Pons (tissue), 1 donor: ENCODE measurements at places on chromosomes 6 and 20.

- no peak for DNase-seq
These were observed 83.3 kb downstream of the DCDC2 start for GRCh38 chr6:24274441-24275083.

GRCh38 chr6:141540207-141540606, 592.5 kb upstream of the GJE1 start:
- DNase-seq, result no peak

GRCh38 chr6:75283907-75284631, 523 bp downstream of the TMEM30A start:
- DNase-seq, result no peak

DNA sequence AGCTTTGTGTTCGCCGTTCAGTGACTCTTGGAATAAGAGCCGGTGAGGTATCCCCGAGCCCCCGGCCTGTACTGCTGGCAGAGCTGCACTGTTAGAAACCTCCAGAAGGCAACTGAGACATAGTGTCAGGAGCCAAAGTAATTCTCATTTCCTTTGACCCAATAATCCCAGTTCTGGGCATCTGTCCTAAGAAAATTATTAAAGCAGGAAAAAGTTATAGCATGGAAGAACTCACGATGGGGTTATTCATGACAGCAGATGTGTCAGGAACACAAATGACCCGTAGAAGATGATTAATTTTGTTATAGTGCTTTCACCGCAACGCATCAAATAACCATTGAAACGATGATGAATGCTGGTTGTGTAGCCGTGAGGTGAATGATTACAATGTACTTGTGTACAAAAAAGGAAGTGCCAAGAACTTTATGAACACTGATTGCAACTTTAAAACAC, 20.3 kb downstream of the CYP21A2 start:
- DNase-seq, result no peak

DNA sequence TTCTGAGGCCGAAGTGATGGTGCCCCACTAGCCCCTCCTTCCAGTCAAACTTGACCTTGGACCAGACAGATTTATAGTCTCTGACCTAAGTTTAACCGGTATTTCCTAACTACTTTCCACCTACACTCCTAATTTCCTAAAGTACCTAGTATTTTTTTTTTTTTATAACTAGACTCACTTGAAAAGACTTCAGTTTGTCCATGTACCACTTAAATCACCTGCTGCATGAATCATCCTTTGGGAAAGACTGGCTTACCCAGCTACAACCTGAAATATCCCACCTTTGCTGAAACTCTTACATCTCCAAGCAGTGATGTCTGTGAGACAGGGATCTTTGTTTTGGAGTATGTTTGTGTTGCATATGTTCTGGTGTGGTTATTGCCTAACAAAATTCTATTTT, 71.1 kb downstream of the ZDHHC14 start:
- no peak for DNase-seq

DNA sequence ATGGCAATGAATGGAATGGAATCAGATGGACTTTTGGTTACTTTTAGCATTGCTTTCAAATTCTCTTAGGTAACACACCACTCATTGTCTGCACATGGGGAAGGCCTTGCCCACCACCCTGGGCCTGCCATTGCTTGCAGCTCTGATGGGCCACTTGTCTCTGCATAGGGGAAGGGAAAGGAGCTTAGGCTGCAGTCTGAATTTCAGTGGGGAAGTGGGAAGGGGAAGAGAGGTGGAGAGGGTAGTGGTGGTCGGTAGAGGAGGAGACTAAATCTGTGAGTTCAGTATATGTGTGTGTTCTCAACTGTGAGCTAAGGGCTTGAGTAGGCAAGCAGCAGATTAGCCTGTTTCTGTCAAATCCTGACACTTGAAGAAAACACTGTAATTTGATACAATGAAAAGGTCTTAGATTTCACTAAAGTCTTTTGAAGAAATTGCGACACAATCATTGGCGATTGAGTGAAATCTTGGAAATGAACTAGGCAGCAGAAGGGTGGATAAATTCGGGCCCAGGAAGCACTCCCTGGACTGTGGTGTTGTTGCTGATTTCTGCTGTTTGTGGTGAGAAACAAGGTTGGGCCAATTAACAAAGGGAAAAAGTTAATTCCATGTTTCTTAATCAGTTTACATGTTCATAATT, 80.6 kb downstream of the OTOR start:
- no peak for DNase-seq

DNA sequence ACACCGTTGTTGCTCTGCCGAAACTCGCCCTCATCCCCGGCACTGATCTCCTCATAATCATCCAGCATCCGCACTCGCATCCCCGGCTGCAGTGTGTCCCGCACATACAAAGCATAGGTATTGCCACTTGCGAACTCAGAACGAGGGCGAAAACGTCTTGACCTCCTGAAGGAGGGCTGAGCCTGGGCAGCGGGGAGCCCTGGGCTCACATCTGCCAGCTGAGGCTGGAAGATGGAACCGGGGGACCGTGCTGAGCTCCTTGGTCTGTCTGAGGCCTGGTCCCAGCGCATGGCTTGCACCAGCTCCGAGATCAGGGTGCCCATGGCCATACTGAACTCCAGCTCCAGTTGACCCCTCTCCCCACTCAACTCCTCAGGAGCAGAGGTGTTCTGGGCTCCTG, 2.7 kb downstream of the CUL7 start:
- DNase-seq, result no peak

GRCh38 chr6:161639772-161640171, 365.9 kb upstream of the AGPAT4 start:
- DNase-seq, result peak; percentile 31

DNA sequence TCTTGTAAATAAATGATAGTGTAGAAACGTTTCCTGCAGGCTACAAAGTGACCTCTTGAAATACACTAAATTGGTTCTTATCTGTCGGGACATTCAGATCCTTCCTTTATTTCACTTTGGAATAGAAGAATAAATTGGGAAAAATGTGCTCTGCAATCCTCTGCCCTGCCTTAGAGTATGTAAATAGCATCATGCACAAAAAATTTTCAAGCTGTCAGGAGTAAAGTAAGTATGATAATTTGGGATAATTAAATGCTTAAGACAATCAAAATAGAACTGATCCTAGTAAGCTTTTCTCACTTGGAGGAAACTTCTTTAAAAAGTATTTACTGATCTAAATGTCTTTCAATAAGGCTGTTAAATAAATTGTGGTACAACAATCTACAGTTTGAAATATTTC, 3.1 kb upstream of the TPBG start:
- DNase-seq, result no peak

DNA sequence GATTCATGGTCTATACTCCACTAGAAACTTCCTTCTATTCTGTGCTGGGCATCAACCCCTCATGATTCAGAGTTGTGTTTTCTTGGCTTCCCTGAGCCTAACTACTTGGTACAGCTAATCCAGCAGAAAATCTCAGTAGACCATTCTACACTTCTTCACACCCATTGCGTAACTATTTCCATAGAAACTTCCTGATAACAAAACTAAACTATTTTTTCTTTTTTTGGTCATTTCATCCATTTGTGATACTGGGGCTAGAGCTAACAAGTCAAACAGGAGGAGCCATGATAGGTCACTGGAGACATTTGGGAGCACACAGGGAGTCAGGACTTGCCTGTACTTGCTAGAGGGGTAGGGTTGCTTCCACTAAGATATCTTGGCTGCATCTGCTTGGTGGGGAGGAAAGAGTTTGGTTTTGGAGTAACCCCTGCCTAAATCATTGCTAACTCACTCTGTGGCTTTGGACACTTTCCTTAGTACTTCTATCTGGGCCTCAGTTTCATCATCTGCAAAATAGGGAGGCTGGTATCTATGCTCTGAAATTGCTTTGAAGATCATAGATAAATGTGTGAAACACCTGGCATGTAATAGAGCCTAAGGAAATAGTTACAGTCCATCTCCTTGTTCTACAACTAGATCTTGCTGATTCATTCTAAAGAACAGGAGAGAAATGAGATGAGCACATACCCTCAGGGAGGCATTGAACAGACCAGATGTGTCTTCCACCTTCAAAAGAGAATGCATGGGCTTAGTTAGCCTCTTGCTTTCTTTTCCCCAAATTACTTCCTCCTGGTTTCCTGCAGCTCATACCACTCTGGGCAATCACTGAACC, 127.9 kb upstream of the ADGRF1 start:
- DNase-seq, result peak; percentile 29

DNA sequence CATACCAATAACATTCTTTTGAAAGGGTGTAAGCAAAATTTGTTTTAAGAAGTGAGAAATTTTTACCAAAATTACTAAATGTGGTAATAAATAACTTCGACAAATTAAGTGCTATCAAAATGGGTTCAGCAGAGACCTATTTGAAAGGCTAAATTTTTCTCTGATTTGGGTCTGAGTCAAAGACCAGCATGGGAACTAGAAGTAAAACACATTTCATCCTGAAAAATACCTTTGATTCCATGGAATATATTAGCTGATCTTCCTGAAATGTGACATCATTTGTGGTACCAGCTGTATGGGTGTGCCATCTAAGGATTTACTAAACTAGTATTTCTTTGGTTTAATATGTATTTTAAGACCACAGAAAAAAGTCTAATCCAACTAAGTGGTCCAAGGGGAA, 63.6 kb downstream of the BLOC1S5 start:
- no peak for DNase-seq

- no peak for DNase-seq
These were observed 107.7 kb downstream of the JPH2 start for GRCh38 chr20:44079291-44079690.

DNA sequence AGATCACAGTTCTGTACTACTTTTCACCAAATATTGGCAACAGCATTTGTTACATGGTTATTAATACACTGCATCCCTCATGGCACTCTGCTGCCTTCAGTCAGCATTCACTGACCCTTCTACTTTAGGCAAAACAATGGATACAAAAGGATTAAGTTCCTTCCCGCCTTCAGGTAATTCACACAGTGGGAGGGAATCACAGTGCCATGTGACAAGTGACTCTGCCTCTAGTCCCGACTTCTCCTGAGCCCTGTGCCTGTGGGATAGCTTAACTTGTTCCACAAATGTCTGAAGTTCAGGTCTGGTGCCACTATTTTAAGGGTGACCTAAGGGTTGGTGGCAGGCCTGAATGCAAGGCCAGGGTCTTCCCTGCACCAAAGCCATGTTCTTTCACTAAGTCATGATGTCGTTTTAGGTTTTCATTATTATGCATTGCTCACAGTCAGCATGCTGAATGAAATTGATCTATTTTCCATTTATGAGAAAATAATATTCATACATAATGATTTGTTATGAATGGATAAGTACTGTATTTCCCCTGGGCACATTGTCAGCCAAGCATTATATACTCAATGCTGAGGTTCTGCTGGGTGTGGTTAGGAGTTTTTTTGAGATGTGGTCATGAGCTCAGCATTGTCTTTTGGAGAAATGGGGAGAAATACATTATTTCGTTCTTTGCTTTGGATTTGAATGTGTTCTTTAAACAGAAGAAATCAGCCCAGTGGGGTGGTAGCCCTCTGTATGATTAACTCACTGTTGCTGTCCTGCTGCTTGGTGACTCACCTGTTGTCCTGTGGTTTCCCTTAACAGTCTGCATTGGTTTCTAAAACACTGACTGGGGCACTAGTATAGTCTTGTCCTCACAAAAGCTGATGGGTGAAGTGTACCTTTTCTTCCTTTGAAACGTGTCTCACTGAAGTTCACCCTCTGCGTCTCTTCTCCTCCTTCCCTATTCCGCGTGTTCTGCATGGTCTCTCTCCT, 66.4 kb downstream of the AFDN start:
- no peak for DNase-seq

GRCh38 chr6:82597201-82597600, 233.6 kb downstream of the TPBG start:
- no peak for DNase-seq

DNA sequence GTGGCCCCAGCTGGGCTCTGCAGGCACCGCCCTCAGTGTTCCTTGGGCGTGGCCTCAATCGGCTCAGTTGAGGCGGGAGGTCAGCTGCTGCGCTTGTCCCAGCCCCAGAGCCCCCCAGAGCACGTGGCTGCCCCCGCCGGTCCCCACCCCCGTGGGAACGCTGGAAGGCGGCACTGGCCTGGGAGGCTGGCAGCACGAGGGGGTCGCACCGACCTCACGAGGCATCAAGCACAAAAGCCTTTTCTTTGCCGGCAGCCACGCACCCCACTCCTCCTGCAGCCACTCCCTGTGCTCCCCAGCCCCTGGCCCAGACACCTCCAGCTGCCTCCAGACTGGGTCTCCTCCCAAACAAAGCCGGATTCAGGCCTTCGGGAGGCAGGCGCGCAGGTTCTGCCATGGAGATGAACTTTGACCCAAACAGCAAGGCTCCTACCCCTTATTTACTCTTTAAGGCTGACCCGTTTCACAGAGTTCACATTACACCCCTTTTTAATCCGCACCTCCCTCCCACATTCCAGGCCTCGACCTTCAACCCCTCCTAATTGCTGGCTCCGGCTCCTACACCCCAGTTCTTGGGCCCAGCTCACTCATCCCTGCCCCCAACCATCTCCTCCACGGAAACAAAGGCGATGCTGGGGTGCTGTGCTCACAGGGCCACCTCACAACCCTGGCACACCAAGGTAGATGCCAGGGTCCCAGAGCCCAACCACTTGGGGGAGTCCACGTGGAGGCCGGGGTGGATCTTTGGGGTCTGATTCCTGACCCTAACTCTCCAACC, 111.7 kb downstream of the NOL4L start:
- DNase-seq, result no peak

GRCh38 chr6:41560431-41561192, 14.4 kb downstream of the FOXP4 start:
- DNase-seq, result no peak

GRCh38 chr20:5482791-5483190, 166.0 kb upstream of the PROKR2 start:
- no peak for DNase-seq

DNA sequence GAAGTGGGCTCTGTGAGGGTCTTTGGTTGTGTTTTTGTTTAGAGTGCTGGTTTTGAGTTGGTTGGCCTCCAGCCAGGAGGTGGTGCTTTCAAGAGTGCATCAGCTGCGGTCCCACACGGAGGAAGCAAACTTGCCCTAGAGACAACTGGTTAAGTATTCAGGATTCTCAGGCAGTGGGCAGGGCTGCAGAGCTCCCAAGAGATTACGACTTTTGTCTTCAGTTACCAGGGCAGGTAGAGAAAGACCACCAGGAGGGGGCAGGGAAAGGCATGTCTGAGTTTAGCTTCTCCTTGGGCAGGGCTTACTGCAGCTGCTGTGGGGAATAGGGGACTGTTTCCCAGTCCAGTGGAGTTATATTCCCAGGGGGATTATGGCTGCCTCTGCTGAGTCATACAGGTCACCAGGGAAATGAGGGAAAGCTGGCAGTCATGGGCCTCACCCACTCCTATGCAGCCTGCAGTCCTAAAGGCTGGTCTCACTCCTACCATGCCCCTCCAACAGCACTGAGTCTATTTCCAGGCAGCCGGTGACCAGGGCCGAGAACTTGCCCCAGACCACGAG, 64.3 kb downstream of the TTI1 start:
- no peak for DNase-seq

DNA sequence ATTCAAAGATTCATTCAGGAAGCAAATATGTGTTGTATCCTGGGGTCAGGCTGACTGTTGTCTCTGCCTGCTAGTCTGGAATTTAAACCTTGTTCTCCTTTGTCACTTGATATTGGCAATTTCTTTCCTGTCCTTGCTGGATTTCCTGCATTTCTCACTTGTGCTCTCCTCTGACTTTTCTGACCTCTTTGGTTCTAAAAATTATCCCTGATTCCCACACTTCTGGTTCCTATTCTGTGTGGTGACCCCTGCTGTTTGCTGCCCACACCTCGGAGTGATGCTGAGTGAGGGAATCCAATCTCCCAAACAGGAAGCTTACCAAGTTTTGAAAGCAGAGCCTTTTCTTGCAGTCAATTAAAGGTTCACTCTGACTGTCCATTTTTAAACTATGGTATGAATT, 345.3 kb downstream of the CDKAL1 start:
- DNase-seq, result no peak

GRCh38 chr6:116476002-116476678, 15.0 kb downstream of the CALHM6 start:
- DNase-seq, result peak; percentile 24
